ENCODE measurements at places on chromosomes 11 and 22.

GRCh38 chr22:37259540-37260029 lies 15.5 kb upstream of the RAC2 start:
- no peak for DNase-seq

- no peak for DNase-seq
Observed at GRCh38 chr11:2877474-2877873, 8.1 kb downstream of the CDKN1C start.

DNA sequence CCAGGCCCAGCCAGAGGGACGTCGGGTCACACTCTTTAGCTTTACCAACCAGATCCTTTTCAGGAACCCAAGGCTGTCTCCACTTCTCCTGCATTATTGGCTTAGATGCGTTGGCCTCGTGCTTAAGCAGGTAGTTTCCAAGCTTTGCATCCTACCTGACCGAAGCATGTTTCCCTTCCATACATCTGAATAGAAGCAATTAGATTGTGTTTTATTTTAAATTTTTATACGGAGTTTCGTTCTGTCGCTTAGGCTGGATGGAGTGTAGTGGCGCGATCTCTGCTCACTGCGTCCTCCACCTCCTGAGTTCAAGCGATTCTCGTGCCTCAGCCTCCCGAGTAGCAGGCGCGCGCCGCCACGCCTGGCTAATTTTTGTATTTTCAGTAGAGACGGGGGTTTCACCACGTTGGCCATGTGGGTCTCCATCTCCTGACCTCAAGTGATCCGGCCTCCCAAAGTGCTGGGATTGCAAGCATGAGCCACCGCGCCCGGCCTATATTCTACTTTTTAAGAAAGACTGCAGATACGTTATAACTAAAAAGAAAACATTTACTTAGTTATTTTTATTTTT lies 677 bp downstream of the DYNC2H1 start:
- DNase-seq = peak; percentile 75

DNA sequence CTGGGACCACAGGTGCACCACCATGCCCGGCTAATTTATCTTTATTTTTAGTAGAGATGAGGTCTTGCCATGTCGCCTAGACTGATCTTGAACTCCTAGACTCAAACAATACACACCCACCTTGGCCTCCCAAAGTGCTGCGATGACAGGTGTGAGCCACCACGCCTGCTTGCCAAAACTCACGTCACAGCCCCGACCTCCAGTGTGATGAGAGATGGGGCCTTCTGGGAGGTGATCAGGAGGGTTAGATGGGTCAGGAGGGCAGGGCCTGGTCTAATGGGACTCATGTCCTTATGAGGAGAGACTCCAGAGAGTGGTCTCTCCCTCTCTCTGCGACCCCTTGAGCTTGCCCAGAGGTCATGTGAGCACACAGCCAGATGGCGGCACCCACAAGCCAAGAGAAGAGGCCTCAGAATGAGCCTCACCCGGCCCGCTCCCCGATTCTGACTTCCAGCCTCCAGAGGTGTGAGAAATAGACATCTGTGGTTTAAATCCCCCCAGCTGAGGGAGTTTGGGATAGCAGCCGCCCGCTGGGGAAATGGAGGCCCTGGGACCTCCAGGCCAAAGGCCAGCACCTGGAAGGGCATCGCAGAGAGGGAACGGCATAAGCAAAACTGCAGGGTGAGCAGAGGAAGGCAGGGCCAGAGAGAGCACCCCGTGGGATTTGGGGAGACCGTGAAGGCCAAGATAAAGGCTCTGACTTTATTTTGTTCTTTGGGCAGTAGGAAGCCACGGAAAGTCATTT lies 24.1 kb upstream of the GAL start:
- DNase-seq = peak; percentile 14

DNA sequence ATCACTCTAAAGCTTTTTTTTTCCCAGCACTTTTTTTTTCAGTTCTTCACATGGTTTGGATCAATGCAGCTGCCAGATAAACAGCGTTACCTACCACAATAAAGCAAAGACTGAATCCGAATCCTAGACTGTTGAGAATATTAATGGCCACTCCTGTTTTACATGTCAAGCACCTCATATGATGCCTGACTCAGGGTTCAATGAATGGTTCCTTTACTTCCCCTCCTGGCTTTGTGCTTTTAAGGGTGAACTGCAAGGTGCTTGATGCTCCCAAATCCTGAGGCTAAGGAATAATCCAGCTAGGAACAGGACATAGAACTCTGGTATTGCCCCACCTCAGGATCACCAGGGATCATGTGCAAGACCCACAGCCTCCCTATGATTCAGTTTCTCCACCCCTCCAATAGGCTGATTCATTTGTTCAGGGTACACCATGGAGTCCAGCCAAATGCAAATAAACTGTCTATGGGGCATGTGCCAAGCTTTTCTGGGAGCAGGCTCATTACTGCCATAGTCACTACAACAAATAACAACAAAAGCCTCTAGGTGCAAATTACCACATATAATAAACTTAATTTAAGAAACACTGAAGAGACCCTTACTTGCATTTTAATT lies 104.3 kb downstream of the GAB2 start:
- no peak for DNase-seq

- no peak for DNase-seq
Observed at GRCh38 chr11:104064034-104064630, 27.7 kb downstream of the DDI1 start.

GRCh38 chr11:22561283-22561682 lies 64.3 kb downstream of the FANCF start:
- DNase-seq = no peak

GRCh38 chr22:22422629-22423112 lies 85.9 kb downstream of the ZNF280B start:
- DNase-seq = peak; percentile 41

All from upper lobe of left lung (tissue), 6 donors.